ENCODE measurements at places on chromosomes 3 and 15.
A peak's percentile ranks its signal among the peaks of the same experiment; 100 is the strongest.

DNA sequence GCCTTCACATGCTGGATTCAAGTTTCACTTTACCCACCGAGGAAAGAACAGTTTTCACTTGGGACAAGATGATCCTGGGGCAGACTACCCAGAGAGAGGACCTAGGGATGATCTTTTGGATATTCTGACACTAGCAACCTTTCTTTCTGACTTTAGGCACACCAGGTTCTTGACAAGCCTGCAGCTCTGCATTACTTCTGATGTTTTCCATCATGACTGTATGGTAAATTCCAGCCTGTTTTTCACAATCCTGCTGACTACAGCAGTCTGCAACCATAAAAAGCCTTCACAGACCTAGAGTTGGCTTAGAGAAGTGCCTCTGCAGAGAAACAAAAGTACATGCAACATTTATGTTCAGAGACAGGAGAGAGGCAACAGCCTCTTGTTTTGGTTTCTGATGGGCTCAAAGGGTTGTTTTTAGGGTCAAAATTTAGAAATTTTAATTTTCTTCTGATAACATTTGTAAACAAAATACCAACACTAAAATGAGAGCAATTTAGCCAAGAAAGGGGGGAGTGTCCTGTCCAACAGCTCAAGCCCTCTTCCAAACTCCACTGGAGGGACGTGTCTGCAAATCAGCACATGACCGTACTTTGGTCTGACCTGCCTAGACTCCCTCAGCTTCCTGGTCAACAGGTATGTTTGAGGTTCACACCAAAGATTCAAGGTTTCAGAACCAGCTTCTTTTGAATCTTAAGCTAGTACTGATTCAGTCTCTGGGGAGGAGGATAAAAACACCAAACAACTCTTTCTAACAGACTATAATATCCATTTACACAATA is 799 bp downstream of the ABI3BP start:
- DNase-seq: peak; percentile 64

DNA sequence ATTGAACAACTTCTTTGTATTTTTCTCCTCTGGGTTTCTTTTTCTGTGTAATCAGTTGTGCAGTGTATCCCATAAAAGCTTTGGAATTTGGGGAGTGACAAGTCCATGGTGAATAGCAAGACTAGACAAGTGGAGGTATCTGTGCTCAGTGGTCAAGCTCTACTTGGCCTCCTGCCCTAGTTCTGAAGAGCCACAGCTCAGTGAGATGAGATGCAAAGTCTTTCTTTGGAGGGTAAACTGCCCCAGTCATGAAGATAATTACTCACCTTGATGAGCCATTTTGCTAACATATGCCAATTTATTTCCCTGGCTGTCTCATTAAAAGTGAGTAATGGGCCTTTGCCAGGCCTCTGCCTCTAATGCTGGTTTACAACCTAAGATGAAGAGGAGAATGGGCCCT is 271.2 kb upstream of the TRIM42 start:
- no peak for DNase-seq

GRCh38 chr3:122635789-122636188 is 44.9 kb upstream of the PARP14 start:
- no peak for DNase-seq

GRCh38 chr3:160531311-160531710 is 34.1 kb downstream of the KPNA4 start:
- no peak for DNase-seq

DNA sequence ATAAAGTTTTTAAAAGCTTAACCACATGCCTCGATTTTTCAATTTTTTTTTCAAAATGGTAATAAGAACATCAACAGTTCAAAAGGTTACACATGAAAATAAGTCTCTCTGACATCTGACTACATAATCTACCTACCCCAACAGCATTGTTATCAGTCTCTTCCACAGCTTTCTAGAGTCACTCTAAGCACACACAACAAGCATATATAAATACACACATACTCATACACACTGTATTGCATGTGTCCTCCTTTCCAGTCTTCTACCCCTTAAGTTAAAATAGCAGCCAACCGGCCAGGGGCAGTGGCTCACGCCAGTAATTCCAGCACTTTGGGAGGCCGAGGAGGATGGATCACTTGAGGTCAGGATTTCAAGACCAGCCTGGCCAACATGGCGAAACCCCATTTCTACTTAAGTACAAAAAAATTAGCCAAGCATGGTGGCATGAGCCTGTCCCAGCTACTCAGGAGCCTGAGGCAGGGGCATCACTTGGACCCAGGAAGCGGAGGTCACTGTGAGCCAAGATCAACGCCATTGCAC is 12.2 kb downstream of the TBL1XR1 start:
- DNase-seq: no peak

DNA sequence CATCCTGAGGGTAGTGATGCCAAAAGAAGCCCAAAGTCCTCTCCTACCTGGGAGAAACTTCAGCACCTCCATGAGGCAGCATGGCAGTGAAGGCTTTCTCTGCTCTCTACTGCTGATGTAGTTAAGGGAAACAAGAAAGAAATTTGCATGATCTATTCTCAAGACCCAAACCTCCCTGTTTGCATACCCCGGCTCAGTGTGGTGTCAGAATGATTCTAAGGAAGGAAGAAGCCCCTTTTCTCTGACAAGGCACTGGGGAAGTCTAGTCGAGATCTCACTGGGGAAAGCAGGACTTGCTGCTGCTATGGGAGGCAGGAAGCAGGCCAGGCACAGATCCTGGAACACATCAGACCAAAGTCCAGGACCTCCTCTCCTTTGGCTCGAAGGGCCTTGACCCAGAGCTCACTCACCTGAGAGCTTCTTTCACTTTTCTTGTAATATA is 89.4 kb upstream of the ICE2 start:
- DNase-seq: no peak

GRCh38 chr3:111984636-111985298 is 5.9 kb downstream of the ABHD10 start:
- DNase-seq: no peak

- DNase-seq: no peak
Measured at GRCh38 chr3:152682477-152682876, 152.5 kb upstream of the P2RY1 start.

DNA sequence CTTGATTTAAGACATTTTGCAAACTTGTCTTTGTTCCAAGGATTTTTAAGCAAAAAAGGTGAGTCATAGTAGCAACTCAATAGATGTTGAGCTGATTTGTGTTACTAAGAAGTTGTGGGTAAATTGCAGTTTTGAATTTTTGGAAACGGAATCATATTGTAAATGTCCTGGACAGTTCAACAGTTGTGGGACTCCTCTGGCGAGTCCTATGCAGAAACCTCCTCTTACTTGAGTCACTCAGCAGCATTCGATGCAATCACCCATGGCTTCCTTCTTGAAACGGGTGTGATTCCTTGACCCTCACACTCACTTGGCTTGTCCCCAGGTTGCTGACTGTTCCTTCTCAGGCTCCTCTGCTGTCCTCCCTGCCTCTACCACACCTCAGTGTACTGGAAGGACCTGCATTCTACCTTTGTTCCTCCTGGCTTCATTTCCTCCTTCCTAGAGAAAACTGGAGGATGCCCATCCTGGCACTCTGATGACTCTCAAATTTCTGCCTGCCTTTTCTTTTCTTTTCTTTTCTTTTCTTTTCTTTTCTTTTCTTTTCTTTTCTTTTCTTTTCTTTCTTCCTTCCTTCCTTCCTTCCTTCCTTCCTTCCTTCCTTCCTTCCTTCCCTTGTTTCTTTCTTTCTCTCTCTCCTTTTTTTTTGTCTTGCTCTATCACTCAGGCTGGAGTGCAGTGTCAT is 52.8 kb upstream of the DGKG start:
- DNase-seq: peak; percentile 95

- no peak for DNase-seq
Measured at GRCh38 chr3:73341272-73341935, 279.9 kb downstream of the EBLN2 start.

GRCh38 chr15:47720555-47720954 is 3.2 kb downstream of the SEMA6D start:
- DNase-seq: no peak

DNA sequence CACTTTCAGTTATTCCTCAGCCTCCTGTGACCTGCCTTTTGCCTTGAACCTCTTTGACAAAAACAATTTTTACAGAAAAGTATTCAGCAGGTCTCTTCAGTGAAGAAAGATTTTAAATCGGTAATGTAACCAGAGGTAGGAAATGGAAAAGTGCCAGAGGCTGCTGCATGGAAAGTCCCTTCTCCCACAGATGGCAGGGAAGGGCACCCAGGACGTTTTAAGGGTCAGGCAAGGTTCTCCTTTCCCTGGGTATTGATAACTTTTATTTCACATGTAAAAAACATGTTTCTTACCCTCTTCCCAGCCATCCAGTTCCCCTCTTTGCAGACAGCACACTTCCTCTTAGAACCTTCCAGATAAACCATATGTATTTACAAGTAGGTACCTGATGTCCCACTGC is 185.6 kb downstream of the OR4M2 start:
- DNase-seq: no peak
